ENCODE measurements at places on chromosomes 12 and 14.

DNA sequence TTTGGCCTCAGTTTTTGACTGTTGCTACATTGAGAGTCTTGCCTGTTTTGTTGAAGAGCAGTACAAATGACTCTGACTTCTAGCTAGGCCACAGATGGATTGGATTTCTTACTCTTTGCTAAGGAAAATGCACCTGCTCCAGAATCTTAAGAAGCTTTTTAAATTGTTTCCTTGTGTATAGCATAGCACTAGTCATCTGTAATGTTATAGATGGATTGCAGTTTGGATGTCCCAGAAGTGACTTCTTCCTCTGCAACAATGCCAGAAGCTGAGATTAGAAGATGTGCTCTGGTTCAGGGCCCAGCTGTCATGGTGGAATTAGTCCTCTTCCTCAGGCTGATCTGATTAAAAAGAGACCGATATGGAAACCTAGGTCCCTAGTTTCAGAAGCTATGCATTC lies 67.9 kb downstream of the DAAM1 start:
- no peak for DNase-seq

- DNase-seq, result peak; percentile 62
Measured at GRCh38 chr12:2583091-2583497, 211.7 kb upstream of the FKBP4 start.

DNA sequence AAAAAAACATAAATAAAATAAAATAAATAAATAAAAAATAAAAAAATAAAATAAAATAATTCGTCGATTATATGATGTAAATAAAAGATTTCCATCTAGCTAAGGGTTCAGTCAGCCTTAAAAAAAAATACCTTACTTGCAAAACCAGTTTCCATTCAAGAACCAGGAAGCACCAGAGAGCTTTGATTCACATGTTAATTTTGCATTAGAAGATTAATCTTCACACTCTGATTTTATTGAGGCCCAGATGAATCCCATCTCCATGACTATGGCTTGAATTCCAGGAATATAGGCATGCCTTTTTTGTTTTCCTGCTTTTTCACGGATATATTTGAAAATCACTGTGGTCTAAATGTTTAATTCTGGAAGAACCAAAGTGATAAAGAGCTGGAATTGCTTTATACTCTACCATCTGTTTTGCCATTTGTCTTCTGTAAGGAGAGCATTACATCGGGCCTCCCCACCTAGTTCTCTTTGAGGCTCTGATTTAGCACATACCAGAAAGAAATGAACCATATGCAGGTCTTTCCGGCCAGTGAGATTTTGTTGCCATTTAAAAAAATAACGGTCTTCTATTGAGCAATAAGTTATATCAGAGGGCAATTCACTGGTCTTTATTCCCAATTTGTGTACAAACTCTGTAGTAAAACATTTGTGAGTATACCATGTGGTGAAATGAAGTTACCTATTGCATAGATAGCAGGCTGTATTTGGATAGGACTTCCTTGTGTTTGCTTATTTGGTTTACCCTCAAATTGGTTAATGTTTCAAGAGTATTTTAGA lies 175.5 kb downstream of the AEBP2 start:
- DNase-seq, result no peak

DNA sequence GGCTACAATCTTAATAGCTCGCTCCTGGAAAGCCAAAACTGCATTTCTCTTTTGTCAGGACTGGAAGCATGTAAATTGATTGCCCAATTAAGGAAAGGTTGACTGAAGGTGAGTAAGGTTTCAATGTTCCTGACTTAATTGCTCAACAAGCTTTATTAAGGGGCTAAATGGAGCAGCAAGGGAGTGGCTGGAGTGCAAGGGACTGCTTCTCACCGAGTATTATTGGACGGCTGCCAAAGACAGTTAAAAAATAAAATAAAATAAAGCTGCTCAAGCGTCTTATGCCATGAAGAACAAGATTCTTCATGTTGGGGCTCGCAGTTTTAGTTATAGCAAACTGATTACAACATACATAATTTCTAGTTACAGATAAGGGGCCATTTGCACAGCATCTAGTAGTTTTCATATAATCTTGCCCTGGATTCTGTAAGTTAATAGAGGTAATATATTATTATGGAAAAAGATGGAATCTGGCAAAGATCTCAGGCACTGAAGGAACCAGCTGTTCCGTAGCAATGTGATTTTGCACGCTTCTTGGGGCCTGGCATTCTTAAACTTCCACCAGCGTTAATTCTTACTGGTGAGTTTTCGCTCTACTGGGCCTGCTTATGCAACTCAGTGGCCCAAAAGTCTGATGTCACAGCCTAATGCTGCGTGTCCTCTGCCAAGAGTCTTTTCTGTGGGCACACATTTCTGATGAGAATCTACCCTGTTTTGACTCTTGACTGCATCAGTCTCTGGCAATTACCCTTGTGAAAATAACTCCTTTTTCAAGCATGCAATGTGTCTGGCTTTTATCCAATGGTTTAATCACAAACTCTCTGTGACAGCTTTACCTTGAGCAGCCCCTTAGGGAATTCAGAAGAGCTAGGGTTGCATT lies 108.5 kb downstream of the SLC38A1 start:
- DNase-seq, result no peak

GRCh38 chr14:73472185-73473114 lies 14.1 kb upstream of the NUMB start:
- DNase-seq, result no peak

Data from activated naive CD4-positive, alpha-beta T cell treated with anti-CD3 and anti-CD28 coated beads for 36 hours (primary cell).